ENCODE measurements at places on chromosomes 3 and 15.
A peak's percentile ranks its signal among the peaks of the same experiment; 100 is the strongest.

- no peaks in the 10 kb centered on the region for H3K36me3 ChIP-seq
- H3K27ac ChIP-seq = no peak overlapping the region
- H3K4me3 ChIP-seq = no peak overlapping the region
- H3K4me1 ChIP-seq = no peaks in the 10 kb centered on the region
- H3K27me3 ChIP-seq = no peaks in the 10 kb centered on the region
These were observed 10.3 kb downstream of the GK5 start for GRCh38 chr3:142215106-142215505.

GRCh38 chr3:100927775-100928174 is 65.4 kb downstream of the ABI3BP start:
- H3K27ac ChIP-seq = no peak overlapping the region
- DNase-seq = no peak
- no peak overlapping the region for H3K4me3 ChIP-seq
- no peaks in the 10 kb centered on the region for H3K27me3 ChIP-seq
- H3K36me3 ChIP-seq = no peaks in the 10 kb centered on the region
- H3K4me1 ChIP-seq = peaks cover 2% of the 10 kb centered on the region

DNA sequence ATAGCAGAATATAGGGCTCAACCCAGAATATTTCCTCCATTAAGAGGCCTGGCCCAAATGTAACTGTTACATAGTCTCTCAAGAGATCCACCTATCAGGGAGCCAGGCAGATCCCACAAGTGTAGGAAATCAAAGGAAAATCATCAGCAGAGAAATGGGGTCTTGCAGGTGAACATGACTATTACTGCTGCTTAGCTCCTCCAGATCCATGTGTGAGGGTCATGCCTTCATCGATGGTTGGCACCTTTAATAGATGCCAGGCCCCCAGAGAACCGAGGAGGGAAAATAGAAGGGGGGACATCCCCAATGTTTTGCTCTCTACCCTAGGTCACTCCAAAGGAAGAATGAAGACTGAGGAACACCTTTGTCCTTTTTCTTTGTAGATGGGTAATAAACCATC is 1029.9 kb upstream of the CADM2 start:
- no peak overlapping the region for H3K4me3 ChIP-seq
- H3K36me3 ChIP-seq = no peaks in the 10 kb centered on the region
- H3K4me1 ChIP-seq = no peaks in the 10 kb centered on the region
- H3K27ac ChIP-seq = no peak overlapping the region
- DNase-seq = no peak

- H3K4me1 ChIP-seq = peaks cover 3% of the 10 kb centered on the region
- H3K36me3 ChIP-seq = no peaks in the 10 kb centered on the region
- H3K27me3 ChIP-seq = no peaks in the 10 kb centered on the region
These were observed 141.9 kb downstream of the NSMCE3 start for GRCh38 chr15:29127506-29128430.

DNA sequence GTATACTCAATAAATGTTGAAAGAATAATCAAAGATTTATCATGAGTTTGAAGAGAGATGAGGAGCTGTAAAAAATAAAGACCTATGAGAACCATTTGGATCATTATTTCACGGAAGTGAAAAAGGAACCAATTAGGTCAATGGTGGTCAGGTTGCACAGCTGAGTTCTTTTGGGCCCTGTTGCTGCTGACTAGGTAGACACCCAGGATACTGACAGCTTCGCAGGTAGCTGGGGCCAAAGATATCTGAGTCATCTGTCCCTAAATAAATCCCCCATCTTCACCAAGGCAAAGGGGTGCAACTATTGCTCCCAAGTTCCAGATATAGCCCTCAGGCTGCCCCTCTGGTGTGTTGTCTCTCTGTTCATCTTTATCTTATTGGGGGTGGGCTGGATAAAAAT is 5.0 kb upstream of the ARL14 start:
- H3K27ac ChIP-seq = no peak overlapping the region
- H3K4me3 ChIP-seq = no peak overlapping the region

GRCh38 chr3:36803091-36803791 is 38.9 kb upstream of the DCLK3 start:
- no peak overlapping the region for H3K27ac ChIP-seq
- no peak for DNase-seq
- H3K4me3 ChIP-seq = no peak overlapping the region

DNA sequence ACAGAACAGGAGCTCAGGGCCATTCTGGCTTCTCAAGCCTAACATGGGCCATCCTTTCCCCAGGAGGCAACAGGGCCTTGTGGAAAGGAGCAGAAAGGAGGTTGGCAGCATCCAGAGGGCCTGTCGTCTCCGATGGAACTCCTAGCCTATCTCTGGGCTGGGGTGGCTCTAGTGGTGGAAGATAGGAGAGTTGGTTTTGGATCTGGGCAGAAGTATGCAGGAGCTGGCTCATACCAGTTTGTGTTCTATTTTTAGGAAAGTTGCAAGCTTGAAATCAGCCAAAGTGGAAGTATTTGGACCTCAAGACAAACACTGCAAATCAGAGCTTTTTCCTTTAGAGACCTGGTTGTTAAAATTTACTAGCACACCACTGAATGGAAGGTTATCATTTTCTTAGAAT is 35.4 kb upstream of the XCR1 start:
- no peaks in the 10 kb centered on the region for H3K27me3 ChIP-seq
- H3K4me1 ChIP-seq = no peaks in the 10 kb centered on the region
- no peak overlapping the region for H3K4me3 ChIP-seq
- H3K27ac ChIP-seq = no peak overlapping the region
- H3K36me3 ChIP-seq = no peaks in the 10 kb centered on the region

GRCh38 chr3:116476691-116477090 is 31.4 kb upstream of the LSAMP start:
- H3K36me3 ChIP-seq = no peaks in the 10 kb centered on the region
- no peaks in the 10 kb centered on the region for H3K27me3 ChIP-seq
- H3K27ac ChIP-seq = no peak overlapping the region
- H3K4me3 ChIP-seq = no peak overlapping the region
- DNase-seq = no peak
- H3K4me1 ChIP-seq = no peaks in the 10 kb centered on the region

DNA sequence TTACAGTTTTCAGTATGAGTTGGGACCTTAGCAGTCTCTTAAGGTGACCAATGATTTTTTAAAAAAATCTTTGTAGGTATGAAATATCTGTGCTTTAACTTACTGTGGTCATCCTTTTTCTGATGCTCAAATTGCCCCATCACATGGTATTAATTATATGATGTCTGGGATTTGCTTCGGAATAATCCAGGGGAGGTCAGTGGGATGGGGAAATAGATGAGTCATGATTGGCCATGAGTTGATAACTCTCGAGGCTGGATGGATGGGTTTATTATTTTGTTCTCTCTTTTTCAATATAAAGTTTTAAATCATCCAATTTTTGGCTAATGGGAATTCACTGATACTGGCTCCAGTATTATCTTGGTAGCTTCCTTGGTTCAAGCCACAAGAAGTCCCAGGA is 370.3 kb upstream of the TPM1 start:
- H3K27ac ChIP-seq = no peak overlapping the region
- H3K36me3 ChIP-seq = no peaks in the 10 kb centered on the region
- H3K4me1 ChIP-seq = no peaks in the 10 kb centered on the region
- no peak for DNase-seq
- no peaks in the 10 kb centered on the region for H3K27me3 ChIP-seq

- H3K4me1 ChIP-seq = no peaks in the 10 kb centered on the region
- no peaks in the 10 kb centered on the region for H3K27me3 ChIP-seq
- H3K36me3 ChIP-seq = no peaks in the 10 kb centered on the region
- no peak overlapping the region for H3K27ac ChIP-seq
- H3K4me3 ChIP-seq = no peak overlapping the region
These were observed 132.2 kb downstream of the ASB7 start for GRCh38 chr15:100734586-100734985.

GRCh38 chr3:15269091-15269989 is 63.0 kb downstream of the SH3BP5 start:
- peaks cover 4% of the 10 kb centered on the region for H3K4me1 ChIP-seq
- H3K27ac ChIP-seq = no peak overlapping the region
- no peak for DNase-seq
- no peaks in the 10 kb centered on the region for H3K36me3 ChIP-seq

DNA sequence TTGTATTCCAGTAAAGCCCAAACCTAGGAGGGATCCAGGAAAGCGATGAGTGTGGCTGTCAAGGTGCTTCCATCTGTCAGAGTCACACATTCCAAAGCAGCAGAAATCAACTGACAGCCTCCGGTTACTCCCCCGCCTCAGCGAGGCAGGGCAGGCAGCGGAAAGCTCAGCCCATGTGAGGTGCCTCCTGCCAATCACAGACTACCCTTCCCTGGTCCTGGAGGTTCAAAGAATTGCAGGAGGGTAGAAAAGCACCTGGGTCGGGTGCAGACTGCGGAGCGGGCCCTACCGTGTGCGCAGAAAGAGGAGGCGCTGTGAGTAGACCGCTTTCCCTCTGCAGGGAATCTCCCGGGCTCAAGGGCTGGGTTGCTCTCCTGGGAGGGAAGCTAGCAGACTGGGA is at the start of gene UPK1B:
TSS of gene UPK1B (plus strand) at position 274 of the 400 bp plus-strand sequence. CDS start 13,144 bp downstream, outside the sequence.
- no peak within 1 kb of the TSS for H3K4me3 ChIP-seq
- no peaks in the 10 kb centered on the region for H3K4me1 ChIP-seq
- peak; percentile 45 for DNase-seq
- no peaks in the 10 kb centered on the region for H3K36me3 ChIP-seq

DNA sequence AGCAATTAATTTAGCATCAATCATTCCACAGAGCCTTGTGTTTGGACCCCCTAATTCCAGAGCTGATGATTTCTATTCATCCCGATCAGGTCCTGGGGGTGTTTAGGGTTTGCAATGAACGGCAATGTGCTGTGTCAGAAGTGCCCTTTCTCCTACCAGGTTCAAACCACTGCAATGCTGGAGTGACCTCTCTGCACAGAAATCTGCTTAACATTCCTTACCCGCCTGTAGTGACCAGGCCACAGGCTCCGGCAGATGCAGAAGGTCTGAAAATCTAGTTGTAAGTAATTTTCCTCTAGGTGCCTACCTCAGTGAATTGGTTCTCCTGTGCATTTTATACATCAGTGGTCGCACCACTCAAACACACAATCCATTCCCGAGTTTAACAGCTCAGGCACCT is 725.3 kb upstream of the CFAP20DC start:
- no peaks in the 10 kb centered on the region for H3K4me1 ChIP-seq
- H3K27me3 ChIP-seq = no peaks in the 10 kb centered on the region
- no peak overlapping the region for H3K4me3 ChIP-seq
- H3K27ac ChIP-seq = no peak overlapping the region

GRCh38 chr3:21540265-21540664 is 210.7 kb downstream of the ZNF385D start:
- no peaks in the 10 kb centered on the region for H3K4me1 ChIP-seq
- H3K27me3 ChIP-seq = no peaks in the 10 kb centered on the region
- H3K27ac ChIP-seq = no peak overlapping the region
- no peak for DNase-seq
- H3K36me3 ChIP-seq = no peaks in the 10 kb centered on the region

DNA sequence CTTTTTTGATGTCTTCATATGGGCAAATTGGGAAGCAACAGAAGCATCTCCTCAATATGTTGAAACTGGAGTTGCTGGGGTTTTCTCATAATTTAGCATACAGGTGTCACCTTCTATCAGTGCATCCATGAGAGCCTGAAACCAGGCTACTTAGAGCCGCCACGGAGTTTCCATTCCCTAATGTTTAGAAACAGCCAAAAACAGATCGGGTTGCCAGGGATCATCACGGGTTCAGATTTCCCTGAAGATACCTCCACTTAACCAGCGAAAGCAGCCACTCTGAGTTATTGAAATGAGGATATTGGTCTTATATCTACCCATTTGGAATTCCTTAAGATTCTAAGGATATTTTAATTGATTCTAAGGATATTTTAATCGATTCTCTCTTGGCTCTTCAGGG is 14.5 kb downstream of the TERB2 start:
- H3K27ac ChIP-seq = no peak overlapping the region
- DNase-seq = no peak
- no peaks in the 10 kb centered on the region for H3K4me1 ChIP-seq
- no peaks in the 10 kb centered on the region for H3K27me3 ChIP-seq

- H3K27me3 ChIP-seq = no peaks in the 10 kb centered on the region
- H3K36me3 ChIP-seq = no peaks in the 10 kb centered on the region
- H3K4me3 ChIP-seq = no peak overlapping the region
These were observed 162.7 kb downstream of the STT3B start for GRCh38 chr3:31695280-31696008.

DNA sequence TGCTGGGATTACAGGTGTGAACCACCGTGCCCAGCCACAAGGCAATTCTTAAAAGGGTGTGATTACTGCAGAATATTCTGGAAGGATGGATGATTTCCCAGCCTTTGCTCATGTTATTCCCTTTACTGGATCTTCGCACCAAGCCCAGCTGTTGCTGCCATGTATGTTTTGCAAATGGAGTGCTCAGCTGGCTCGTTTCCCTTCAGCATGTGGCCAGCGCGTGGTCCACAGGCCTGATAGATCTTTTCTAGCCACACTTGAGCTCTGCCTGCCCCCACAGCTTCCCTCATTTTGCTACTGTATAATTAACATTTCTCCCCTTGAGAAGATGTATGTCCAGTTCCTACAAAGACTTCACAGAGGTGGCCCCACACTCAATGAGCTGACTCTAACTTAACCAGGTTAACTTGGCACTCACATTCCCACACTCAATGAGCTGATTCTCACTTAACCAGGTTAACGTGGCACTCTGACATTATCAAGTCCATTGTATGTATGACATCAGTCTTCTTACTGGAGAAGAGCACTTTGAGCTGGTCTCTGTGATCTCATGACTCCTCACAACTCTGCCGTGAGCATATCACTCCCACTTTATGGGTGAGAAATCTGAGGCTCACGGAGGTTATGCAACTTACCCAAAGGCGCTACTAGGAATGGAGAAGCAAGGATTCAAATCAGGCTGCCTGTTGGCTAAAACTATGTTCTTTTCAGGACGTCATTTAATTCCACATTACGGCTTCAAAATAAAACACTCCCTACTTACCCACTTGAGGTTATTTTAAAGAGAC is 49.2 kb downstream of the TM4SF4 start:
- peaks cover 8% of the 10 kb centered on the region for H3K36me3 ChIP-seq
- DNase-seq = no peak
- no peak overlapping the region for H3K4me3 ChIP-seq
- H3K4me1 ChIP-seq = no peaks in the 10 kb centered on the region
- H3K27me3 ChIP-seq = no peaks in the 10 kb centered on the region

DNA sequence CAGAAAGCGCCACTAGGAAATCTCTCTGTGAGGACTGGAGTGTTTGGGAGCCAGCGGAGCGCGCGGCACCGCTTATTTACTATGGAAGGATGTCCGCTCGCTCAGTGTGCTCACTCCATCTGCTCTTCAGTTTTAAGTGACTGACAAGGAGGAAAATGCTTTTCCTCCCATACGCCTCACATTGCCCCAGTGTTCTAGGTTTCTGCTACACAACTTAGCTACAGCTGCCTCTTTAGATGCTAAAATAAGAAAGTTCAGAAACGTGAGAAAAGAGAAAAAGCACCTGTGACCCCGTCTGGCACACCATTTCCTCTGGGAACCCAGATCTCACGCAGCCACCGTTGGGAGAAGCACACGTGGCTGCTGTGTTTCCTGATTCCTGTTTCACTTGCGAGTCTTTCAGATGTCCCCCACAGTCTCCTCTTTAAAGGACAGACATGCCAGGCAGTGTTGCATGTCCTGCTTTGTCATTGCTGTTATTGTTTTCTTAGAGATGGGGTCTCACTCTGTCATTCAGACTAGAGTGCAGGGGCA is 11.7 kb upstream of the MUSTN1 start:
- H3K27ac ChIP-seq = no peak overlapping the region
- H3K27me3 ChIP-seq = no peaks in the 10 kb centered on the region
- DNase-seq = no peak
- no peak overlapping the region for H3K4me3 ChIP-seq
- H3K36me3 ChIP-seq = peaks cover 3% of the 10 kb centered on the region

GRCh38 chr15:90868261-90868689 is at the start of gene FURIN:
TSS of gene FURIN (plus strand) at chr15:90868588. CDS start at chr15:90875741, 7,153 bp downstream.
- no peaks in the 10 kb centered on the region for H3K36me3 ChIP-seq
- H3K4me1 ChIP-seq = peaks cover 6% of the 10 kb centered on the region
- H3K27me3 ChIP-seq = no peaks in the 10 kb centered on the region
- no peak within 1 kb of the TSS for H3K27ac ChIP-seq
- no peak for DNase-seq

- H3K4me3 ChIP-seq = no peak overlapping the region
- H3K4me1 ChIP-seq = no peaks in the 10 kb centered on the region
- no peaks in the 10 kb centered on the region for H3K27me3 ChIP-seq
- DNase-seq = no peak
These were observed 28.4 kb upstream of the LDHAL6B start for GRCh38 chr15:59178151-59178695.
